ENCODE measurements at places on chromosomes 1 and 21.

GRCh38 chr1:109238382-109238781 is 11.0 kb upstream of the CELSR2 start:
- no peak for DNase-seq

DNA sequence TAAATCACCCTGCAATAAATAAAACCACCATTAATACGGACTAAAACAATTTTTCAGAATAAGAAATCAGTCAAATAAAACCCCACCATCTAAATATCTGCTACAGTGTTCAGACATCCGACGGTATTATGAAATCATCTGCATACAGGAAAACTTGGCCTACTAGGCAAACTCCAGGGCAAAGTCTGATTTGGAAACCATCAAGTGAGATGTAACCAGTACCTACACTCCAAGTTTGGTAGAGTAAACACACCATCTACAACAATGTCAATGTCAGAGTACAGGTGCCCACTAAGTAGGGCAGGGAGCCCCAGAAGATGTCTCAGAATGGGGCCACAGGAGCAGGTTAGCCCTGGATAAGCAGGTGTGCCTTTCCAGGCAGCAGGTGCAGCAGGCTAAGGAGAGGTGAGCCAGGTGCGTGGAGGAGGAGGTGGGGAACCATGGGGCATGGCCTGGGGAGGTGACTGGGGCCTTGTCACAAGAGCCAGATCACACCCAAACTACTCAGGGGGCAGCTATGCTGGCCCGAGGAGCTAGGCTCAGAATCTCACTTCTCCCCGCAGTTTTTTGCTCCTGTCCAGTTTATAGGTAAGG is 59.6 kb downstream of the CAPZB start:
- DNase-seq: no peak

- no peak for DNase-seq
These were observed 995 bp downstream of the CACYBP start for GRCh38 chr1:175000697-175001187.

GRCh38 chr1:119737040-119737682 is 25.4 kb downstream of the PHGDH start:
- no peak for DNase-seq

DNA sequence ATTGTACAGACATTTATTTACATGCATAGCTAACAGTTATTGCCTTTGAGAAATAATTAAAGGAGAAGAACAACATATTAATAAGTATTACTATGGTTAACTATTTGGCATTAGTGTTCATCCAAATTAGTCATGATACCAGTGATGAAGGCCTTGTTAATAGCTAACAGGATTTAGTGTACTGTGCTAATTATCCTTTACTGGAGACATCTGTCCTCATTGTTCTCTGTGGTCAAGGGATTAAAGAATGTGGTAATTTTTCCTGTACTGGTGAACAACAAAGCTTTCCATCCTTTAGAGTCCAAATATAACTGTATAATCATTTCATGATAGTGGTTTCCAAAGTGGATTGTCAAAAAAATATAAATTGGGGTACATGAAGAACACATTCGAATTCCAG is 103.9 kb downstream of the ADGRL4 start:
- no peak for DNase-seq

DNA sequence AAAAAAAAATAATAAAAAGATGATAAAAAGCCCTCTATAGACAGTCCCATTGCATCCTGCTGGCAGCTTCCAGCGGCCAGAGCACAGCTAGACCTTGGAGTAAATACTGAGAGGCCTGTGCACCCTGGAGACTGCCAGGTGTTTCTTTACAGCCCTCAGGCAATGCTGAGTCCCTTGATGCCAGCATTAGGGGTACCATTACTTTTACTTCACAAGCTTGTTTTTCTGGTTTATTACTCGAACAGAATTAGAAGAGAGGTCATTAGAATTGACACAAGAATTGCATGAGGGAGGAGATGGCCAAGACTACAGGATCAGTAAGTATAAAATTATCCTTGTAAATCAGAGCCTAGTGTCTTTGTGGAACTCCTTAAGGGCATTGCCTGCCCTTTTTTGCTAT is 43.6 kb downstream of the AKNAD1 start:
- DNase-seq: no peak

GRCh38 chr1:99713006-99713405 is 53.4 kb downstream of the FRRS1 start:
- DNase-seq: no peak

GRCh38 chr1:181141431-181141910 is 53.0 kb downstream of the IER5 start:
- no peak for DNase-seq

- DNase-seq: no peak
These were observed 522.3 kb downstream of the COL11A1 start for GRCh38 chr1:102586022-102586421.

DNA sequence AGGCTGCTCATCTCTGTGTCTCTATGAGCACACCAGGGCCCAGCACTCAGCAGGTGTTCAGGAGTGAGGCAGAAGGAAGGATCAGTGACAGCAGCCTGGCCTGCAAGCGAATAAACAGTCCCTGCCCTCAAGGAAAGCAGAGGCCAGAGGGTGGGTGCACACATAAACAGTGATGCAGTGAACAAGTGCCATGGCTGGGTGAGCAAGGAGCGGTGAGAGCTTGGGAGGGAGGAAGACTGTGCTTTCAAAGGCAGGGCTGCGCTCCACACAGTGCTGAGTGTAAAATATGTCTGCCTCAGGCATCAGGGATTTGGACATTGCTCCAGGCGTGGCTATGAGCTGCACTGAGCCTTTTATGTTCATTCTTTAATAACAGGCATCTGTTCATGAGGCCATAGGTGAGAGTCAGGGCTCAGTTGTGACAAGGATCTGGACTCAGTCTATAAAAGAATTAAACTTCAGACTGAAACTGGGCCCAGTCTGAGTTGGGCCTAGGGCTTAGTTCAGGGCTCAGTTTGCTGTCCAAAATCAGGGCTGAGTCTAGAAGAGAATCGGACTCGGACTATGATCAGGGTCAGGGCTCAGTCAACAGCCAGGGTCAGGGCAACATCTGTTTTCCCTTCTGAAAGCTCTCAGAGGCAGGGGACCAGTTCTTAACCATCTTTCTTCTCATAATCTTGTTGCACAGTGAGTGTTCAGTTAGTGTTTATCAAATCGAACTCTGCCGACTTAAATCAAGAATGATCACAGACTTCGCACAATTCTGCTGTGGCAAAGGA is 213.7 kb downstream of the FOXD2 start:
- DNase-seq: no peak

GRCh38 chr1:53182111-53182593 is 14.5 kb upstream of the CPT2 start:
- DNase-seq: peak; percentile 86

DNA sequence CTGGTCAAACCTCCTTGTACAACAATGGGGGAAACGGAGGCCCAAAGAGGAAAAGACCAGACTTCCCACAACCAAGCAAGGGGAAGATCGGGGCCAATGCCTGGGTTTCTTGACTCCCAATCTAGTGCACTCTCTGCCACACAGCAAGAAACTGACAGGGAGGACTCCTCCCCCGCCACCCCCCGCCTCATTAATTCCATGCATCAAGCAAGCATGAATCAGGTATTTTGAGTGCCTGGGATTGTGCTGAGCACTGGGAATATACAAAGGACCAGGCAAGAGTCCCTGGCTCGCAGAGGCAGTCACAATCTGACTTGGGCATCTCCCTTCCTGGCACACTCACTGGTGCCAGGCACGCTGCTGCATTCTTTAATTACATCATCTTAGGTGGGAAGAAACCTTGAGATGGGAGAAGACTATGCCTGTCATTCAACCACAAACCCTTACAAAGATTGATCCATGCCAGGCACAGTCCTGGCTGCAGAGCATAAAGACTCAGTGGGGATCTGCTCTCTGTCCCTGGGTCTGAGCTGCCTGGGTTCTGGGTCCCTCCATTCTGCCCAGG is 4.4 kb upstream of the KCNC4 start:
- DNase-seq: no peak

DNA sequence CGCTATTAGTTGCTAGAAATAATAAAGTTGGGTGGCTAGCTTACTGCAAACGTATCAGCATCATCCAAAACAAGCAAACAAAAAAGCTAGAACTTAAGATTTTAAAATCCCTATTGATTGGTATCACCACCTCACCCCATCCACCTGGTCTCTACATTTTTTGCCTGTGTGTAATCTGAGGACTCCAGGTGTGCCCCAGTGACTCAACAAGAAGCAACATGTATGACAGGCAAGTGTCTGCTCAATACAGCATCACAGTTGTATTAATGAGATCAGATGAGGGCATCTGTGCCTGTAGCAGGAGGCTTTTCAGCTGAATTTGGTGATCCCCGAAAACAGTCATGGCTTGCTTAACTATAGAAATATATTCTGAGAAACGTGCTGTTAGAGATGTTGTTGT is 14.6 kb upstream of the PAPPA2 start:
- DNase-seq: no peak

DNA sequence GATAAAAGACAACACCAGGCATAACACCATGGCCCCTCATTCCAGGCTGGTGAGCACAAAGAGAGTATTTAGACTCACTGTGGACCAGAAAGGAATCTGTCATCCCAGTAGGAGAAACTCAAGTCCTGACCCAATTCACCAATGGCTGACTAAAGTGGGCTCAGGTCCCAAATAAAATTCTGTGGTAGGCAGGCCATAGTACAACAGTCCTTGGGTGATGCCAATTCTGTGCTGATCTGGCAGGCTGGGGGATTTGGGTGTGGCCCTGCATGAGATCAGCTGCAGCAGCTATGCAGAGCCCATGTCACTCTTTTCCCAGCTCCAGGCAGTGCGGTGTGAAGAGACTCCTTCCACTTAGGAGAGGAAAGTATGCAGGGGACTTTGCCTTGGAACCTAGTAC is 245.1 kb downstream of the LBR start:
- no peak for DNase-seq

GRCh38 chr1:20998826-20999225 is 177.9 kb downstream of the EIF4G3 start:
- DNase-seq: no peak

DNA sequence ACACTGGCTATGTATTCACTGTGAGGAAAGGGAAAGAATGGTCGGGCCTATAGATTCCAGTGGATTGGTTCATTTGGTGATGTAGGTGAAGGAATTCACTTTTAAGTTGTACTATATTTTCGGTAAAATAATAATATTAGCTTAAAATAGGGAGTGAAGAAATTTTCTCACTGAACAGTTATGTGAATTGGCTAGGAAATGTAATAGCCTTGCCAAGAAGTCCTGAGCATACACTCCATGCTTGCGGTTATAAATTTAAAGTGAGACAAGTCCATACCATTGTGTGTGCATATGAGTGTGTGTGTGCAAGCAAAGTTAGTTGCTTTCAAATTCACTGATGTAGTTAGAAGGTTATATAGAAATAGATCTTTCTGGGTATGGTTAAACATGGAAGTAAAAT is 1651.0 kb downstream of the NCAM2 start:
- no peak for DNase-seq

DNA sequence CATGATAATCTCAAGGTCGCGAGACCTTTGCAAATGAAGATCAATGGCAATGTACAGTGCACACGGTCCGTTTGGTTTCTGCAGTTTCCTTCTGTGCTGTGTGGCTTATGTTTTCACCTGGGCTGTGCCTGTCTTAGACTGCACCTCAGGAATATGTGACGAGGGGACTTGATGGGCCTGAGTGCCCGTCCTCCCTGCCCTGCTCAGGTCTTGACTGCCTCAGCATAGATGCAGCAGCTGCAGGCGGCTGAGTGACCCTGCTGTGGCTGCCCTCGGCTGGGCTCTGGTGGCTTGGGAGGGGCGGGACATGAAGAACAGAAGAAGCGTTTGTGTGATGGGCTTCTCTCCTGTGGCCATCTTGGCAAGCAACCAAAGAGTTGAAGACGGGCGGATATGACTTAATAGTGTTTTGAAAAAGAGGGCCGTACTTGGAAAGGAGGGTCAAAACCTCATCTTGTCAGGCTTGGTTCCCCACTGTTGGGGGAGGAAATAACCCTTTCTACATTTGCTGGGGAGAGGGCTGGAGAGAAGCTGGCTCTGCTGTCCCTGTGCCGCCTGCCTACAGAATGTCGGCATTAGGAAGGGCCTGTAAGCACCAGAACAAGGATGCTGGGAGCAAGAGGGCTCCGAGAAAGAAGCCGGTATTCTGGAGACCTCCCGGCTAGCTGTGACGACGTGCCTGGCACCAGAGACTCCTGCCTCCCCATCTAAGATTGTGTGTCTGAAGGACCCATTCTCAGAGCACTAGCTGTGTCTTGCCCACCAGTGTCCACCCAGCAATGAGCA is 7.1 kb downstream of the MYBPHL start:
- no peak for DNase-seq

GRCh38 chr1:78464449-78464891 is 26.3 kb upstream of the PTGFR start:
- DNase-seq: no peak

- DNase-seq: no peak
These were observed 5.0 kb upstream of the DUSP23 start for GRCh38 chr1:159775716-159776115.

- no peak for DNase-seq
These were observed 12.8 kb downstream of the LDLRAP1 start for GRCh38 chr1:25556132-25556670.

DNA sequence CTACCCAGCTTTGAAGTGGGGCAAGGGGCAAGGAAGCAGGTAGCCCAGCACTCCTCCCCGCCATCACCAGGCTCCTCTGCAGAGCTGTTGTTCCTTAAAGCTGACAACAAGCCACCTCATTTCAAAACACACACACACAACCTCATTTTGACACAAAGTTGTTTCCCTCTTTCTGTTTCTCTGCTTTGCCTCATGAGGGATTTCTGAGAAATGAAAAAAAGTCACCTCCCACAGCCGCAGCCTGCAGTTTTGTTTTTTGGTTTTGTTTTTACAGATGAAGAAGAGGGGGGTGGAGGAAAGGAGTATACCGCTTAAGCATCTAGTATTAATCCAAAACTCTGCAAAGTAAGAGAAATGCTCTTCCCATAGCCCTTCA is 12.1 kb downstream of the MCL1 start:
- DNase-seq: no peak

DNA sequence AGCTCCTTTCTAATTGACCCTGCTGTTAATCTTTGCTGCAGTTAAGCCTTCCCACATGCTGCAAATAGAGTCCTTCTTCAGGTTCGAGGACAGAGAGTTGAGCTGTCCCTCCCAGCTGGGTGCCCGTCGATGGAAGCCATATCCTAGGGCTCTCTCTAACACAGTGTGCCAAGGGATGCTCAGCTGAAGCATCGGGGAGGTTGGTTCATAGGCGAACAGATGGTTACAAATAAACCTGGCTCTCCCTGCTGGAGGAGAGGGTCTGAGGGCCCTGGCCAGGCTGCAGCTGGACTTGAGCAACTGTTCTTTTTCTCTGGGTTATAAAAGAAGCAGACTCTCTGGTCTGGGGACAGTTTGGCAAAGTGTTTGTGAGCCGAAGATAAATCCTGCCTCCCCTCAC is 120.3 kb upstream of the C8B start:
- peak; percentile 34 for DNase-seq

DNA sequence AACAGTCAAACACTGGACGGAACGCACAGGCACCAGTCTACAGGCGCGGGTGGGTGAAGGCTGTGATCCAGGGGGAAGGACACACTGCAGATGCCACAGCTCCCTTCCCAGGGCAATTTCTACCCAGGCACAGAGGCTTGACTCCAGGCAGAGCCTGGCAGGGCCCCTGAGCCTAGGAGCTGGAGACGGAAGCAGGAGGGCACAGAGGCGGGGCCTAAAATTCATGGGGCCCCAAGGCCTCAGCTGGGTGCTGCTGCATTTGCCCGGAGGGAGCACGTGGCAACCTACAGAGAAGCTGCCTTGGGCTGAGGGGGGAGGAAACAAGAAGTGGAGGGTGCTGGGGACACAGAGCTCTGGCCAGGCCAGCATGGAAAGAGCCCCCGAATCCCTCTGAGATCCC is 41.2 kb downstream of the UBE2G2 start:
- DNase-seq: peak; percentile 6

GRCh38 chr1:184889902-184890301 is 84.4 kb downstream of the NIBAN1 start:
- no peak for DNase-seq
